WTC11 (cell line): ENCODE measurements at places on chromosomes 7 and 10.

GRCh38 chr7:2182461-2182860 is 50.3 kb downstream of the MAD1L1 start:
- DNase-seq = no peak

- DNase-seq = no peak
Measured at GRCh38 chr7:120997882-120998474, 9.5 kb downstream of the CPED1 start.

GRCh38 chr7:105577251-105577650 is 4.0 kb downstream of the EFCAB10 start:
- DNase-seq = no peak

DNA sequence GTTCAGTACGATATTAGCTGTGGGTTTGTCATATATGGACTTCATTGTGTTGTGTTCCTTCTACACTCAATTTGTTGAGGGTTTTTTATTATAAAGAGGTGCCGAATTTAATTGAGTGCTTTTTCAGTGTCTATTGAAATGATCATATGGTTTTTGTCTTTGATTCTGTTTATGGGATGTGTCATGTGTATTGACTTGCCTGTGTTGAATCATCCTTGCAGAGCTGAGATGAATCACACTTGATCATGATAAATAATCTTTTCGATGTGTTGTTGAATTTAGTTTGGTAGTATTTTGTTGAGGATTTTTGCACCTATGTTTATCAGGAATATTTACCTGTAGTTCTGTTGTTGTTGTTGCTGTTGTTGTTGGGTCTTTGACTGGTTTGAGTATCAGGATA is 39.8 kb downstream of the ATOH7 start:
- DNase-seq = no peak

DNA sequence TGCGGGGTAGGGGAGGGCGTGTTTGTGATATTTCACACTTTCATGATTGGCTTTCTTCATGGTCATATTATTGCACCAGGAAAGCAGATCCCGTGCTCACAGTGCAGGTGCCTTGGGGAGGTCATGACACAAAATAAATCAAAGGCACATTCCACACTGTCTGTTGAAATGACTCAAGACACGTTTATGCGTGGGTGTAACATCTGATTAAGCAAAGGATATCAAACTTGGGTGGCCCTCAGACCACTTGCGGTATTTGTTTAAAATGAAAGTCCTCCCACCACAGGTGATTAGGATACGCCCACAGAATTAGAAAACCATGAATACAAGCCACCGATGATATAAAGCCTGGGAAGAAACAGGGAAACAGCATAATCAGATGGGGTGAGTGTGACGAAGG is 51.1 kb downstream of the SVIL start:
- DNase-seq = no peak

GRCh38 chr7:47953822-47954221 is 5.6 kb upstream of the PKD1L1 start:
- DNase-seq = no peak

GRCh38 chr10:1966712-1967376 is 229.5 kb upstream of the ADARB2 start:
- no peak for DNase-seq

GRCh38 chr7:93921186-93921585 is 349 bp upstream of the GNG11 start:
- DNase-seq = no peak

- no peak for DNase-seq
Measured at GRCh38 chr7:108421720-108422331, 34.4 kb downstream of the NRCAM start.

DNA sequence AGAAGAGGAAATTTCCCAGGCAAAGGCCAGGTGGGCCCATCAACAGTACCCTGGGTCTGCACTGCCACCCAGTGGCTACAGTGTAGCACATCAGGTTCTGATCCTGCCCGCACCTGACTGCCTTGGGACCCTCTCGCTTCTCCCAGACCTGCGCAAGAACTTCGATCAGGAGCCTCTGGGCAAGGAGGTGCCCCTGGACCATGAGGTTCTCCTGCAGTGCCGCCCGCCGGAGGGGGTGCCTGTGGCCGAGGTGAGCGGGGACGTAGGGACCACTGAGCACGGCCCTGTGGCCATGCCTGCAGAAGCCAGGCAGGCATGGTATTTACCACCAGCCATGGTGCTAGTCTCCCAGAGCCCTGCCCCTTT is 33.9 kb upstream of the SLC29A3 start:
- peak; percentile 77 for DNase-seq
